NCI-H1048 (cell line): ENCODE measurements at places on chromosomes 7 and 10.

DNA sequence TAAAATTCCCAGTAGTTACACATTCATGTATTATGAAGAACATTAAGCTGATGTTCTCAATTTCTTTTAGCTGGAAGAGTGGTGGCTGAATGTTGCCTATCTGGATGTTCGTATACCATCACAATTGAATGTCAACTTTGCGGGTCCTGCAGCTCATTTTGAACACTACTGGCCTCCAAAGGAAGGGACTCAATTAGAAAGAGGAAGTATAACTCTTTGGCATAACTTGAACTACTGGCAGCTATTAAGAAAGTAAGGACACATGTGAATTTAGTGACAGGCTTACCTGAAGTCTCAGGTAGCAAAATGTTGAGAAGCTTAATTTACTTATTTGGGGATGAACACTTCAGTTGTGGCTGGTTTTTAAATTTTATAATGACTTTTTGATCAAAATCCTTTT is 15.9 kb downstream of the CROT start:
- no peak for DNase-seq

GRCh38 chr10:28981007-28981406 is 303.7 kb downstream of the BAMBI start:
- no peak for DNase-seq

GRCh38 chr10:80259405-80259871 is 30.0 kb downstream of the MAT1A start:
- DNase-seq: no peak

DNA sequence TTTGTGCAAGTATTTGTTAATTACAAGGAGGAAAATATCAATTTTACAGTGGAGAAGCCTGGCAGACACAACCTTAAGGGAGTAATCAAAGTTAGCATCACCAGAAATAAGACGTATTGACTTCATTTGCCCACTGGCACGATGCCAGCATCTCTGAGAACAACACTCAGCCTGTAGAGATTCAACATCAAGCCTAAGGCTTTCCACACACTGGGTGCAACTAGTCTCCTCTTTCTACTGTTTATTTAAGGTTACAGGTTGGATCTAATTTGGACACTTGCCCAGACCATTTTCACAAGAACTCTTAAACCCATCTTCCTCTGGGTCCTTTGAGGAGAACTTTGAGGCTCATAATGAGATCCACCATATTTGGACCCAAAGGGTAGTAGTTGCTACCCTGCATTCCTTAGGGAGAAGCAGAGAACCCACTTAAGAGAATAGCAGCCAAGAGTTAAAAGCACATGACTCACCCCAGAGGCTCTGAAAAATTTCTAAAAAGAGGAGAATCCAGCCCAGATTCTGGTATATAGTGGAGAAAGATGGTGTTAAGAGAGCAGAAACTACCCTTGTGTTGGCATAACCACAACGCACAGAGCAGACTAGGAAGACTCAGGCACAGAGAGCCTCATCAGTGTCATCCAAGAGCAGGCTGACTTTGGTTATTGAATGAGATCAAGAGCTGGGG is 97.3 kb downstream of the CCDC71L start:
- DNase-seq: no peak

- DNase-seq: no peak
Measured at GRCh38 chr7:151086802-151087244, 548 bp downstream of the AGAP3 start.
